CD4-positive, alpha-beta T cell treated with Interleukin-2 at 100 ng/mL for 4 hours (primary cell): ENCODE measurements at places on chromosomes 5 and 9.

DNA sequence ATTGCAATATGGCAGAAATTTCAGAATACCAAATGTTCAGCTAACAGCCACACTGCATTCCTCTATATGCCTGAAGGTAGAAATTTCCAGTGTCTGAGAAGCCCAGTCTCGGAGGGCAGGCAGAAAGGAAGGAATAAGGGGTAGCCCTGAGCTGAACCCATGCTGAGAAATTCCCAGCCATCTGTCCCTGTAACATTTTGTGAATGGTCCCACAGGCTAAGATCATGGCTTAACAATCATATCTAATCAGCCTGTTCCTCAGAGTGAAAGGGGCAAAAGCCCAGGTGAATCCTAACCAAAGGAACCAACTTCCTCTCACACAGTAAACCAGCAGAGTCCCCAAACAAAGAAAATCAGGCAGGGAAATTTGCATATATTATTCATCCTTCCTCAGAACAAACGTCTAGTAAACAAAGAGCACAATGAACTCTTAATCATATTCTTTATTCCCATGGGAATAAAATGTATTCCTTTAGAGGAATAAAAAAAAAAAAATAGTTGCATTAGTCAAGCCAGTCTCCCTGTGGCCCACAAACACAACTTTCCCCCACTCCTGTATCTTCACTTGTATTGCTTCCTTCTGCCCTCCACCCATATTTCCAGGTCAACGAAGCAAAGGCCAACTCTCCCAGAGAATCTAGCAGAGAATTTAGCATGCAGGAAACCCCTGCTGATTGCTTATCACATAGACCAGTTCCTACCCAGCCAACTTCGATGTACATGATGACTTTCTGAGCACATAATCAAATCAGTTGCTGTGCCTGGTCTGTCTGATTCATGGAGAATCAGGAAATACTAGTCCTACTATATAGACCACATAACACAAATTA is 257.6 kb downstream of the FAM114A2 start:
- DNase-seq: no peak

DNA sequence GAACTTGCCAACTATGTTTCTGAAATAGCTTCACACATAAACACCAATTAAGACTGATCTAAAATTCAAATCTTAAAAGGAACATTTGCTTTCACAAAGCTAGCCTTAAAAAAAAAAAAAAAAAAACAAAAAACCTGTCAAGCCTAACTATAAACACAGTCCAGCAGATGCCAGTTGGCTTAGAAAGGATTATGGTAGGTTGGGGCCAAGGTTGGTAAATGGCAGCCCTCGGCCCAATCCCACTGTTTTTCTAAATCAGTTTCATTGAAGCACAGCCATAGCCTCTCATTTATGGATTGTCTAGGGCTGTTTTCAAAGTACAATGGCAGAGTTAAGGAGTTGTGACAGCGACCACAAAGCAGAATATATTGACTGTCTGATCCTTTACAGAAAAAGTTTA is 75.7 kb upstream of the FRRS1L start:
- DNase-seq: no peak

- no peak for DNase-seq
These were observed 201.3 kb downstream of the HSPA4 start for GRCh38 chr5:133253070-133253469.

- DNase-seq: no peak
These were observed 102.5 kb upstream of the ERCC6L2 start for GRCh38 chr9:95773053-95773418.

DNA sequence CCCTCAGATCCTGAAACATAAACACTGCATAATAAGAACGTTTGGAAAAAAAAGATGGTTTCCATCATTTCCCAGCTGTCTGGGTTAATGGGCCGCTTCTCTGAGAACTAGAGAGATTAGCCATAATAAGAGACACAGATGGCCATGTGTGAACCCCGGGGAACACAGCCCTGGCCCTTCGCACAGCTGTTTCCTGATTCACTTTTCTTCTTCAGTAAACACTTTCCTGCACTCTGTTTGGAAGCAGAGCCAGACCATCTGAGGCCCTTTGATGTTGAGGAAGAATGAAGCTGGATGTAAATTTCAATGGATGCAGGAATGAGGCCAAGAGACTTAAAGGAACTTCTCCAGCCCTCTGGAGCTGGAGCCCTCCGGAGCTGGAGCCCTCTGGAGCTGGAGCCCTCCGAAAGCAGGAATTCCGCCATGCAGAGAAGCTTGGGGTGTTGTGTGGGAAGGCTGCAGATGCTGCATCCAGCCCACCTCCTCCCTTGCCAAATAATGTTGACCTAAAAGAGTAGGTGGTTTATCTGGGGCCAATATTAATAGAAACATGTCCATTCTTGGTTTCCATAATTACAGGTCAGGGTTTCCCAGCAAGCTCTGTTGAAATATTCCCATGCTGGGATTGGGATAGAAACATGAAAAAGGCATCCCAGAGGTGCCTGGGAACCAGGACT is 218.9 kb downstream of the NXNL2 start:
- no peak for DNase-seq

DNA sequence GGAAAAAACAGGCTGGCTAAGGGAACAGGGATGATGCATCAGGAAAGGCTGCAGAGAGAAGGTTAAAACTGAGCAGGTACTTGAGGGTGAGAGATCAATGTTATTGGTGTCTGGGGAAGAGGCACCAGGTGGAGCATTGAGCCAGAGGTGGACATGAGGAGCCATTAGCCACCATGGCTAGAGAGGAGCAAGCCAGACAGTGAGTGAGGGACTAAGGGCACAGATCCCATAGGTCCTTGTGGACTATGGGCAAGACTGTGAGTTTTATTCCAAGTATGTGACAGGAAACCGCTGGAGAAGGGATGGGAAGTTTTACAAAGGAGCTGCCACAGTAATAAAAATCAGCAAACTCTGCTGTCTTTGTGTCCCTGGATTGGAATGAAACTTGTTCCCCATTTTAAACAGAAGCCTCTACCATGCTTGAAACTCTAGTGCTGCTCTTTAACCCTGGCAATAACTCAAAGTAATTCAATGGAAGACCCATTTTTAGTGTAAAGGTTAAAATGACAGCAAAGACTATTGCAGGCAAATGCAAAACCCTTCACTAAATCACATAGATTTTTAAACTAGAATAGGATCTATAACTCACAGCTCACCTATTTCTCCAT is 349.8 kb downstream of the ENC1 start:
- DNase-seq: no peak

DNA sequence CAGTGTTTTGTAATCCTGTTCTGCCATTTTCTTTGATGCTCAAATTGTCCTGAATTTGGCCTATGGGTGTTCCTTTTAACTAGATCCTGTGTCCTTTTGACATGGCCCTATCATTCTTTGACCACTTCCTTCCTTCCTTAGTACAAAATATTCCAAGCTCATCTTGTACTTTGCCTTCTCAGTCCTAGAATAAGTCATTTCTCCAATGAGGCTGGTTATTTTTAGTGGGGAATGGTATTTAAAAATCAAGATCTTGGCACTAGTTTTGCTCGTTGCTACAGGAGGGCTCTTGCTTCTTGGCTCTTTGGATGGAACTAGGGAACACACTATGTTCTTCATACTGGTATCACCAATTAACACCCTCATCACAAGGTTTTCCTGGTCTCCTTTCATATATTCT is 108.1 kb downstream of the UNC13B start:
- DNase-seq: no peak

DNA sequence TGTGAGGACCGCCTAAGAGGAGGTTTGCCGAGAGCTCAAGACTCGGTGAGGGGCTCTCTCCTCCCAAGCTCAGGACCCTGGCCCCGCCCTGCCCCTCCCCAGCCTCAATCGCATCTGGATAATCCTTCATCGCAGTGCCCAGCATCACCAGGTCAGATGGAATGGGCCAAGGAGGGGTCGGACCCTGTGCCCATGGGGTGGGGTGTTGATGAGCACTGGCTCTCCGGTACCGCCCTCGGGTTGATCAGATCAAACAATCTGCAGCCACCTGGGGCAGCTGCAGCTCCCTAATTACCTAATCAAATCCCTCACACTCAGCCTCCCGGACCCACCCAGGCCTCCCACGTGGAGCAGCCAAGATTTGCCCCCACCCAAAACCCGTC is 24.4 kb upstream of the TDRD7 start:
- DNase-seq: no peak
